Stimulated activated CD4-positive, alpha-beta T cell treated with anti-CD3 and anti-CD28 coated beads, TNF-alpha, amount 100 ng/mL, for 1 hour (primary cell): ENCODE measurements at places on chromosomes 1 and 21.

DNA sequence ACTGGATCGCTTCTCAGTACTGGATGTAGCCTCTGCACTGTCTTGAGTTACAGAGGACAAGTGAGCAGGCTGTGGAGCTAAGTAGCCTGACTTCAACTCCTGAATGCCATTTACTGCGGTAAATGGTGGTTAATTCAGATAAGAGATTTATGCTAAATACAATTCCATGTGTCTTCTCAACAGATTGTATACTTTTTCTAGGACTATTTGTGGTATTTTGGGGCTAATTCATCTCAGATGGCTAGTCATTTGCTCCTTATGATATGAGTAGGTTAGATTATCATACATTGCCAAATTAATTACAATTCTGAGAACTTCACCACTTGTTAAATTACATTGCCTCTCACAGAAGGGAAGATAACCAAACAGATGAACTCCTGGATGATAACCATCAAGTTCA is 90.5 kb downstream of the NTNG1 start:
- no peak for DNase-seq

DNA sequence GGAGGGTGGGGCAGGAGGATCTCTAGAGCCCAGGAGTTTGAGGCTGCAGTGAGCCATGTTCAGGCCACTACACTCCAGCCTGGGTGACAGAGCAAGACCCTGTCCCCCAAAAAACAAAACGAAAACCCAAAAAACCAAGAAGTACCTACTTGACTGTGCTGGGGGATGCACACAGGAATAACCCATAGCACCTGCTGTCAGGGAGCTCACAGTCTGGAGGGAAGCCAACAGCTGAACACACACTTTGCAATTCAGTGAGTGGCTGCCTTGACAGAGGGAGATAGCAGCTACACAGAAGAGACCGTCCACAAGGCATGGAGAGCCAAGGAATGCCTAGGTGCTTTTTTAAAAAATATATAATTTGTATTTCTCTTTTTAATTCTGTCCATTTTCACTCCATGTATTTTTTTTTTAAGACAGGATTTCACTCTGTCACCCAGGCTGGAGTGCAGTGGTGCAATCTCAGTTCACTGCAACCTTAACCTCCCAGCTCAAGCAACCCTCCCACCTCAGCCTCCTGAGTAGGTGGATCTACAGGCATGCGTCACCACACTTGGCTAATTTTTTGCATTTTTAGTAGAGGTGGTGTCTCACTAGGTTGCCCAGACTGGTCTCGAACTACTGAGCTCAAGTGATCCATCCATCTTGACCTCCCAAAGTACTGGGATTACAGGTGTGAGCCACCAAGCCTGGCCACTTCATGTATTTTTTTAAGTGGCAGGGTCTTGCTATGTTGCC is 68.7 kb downstream of the NID1 start:
- DNase-seq, result no peak

DNA sequence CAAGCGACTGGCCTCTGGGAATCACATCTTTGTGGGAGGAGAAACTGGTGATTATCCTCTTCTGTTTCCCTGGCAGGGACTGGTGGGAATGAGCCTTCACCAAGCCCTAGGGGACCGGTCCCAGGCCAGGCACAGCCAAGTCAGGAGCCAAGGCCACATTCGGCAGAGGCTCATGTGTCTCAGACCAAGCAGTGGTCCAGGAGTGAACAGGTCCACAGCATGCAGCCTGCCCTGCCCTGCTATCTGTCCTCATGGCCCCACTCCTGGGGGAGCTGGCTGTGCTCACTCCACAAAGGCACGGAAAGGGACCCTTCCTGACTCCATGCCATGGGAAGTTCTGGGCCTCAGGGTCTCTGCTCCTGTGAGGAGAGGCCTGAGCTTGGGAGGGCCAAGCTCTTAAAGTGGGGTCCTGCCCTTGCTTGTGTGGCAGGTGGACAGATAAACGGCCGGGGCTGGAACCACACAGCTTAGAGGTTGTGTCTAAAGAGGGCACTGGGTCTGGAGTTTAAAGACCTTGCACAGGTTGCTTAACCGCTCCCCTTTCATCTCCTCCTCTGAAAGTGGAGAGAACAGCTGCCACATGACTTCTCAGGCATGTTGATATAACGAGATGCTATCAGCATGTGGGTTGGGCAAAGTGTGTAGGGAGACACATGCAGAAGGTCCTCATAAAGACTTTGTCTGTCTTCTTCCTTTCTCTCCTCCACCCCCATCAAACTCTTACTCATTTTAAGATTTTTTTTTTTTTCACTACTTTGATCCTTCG is 57.5 kb downstream of the CASQ2 start:
- no peak for DNase-seq

GRCh38 chr1:236734141-236734765 is 48.0 kb downstream of the ACTN2 start:
- no peak for DNase-seq

DNA sequence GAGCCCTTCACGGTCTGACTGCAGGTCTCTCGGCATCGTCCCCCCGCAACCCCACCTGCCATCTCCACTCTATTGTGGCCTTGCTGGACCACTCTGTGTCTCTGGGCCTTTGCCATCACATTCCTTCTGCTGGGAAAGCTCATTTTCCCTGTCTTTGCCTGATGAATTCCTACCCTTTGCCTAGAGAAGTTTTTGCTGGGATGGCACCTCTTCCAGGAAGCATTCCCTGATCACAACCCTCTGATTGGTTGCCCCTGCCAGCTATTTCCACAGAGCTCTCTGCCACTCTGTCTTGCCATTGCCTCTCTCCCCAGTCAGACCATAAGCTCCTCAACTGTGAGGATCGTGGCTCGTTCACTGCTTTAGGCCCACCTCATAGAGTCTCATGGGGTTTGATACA is 28.9 kb upstream of the GPR37L1 start:
- no peak for DNase-seq

GRCh38 chr1:187034501-187034900 is 205.8 kb downstream of the PLA2G4A start:
- DNase-seq, result no peak

DNA sequence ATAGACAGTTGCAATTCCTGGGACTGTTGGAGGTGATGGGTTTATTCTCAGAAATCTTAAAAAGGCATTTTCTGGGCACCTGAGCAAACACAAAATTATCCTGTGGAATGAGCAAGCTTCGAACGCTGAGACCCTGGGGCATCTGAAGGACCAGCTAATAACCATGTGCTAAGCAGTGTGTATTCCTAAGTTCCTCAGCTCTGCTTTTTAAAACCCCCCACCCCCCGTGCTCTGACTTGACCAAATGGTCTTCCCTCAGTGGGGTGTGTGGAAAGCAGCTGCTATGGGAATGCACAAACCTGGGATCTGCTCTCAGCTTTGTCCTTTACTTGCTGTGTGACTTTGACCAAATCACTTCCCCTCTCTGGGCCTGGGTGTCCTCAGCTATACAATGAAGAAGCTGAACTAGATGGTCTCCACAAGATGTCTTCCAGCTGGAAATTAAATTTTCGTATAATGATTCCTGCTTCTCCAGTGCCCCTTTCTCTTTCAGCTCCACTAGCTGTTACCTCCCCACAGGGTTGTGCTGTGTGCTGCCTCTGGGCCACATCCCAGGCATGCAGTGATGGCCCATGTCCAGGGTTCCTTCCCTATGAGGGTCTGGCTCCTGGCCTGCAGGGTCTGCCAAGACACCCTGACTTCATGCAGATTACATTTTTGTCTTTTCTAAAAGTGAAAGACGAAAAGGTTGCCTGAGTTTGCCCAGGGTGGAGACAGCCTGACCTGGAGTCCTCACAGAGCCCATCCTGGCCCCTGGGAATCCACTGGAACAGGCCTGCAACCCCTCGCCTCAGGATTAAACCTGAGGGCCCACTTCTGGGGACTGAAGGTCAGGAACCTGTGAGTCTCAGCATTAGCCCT is 14.9 kb upstream of the CD247 start:
- DNase-seq, result no peak

GRCh38 chr1:94734963-94735901 is 84.9 kb upstream of the SLC44A3 start:
- no peak for DNase-seq

DNA sequence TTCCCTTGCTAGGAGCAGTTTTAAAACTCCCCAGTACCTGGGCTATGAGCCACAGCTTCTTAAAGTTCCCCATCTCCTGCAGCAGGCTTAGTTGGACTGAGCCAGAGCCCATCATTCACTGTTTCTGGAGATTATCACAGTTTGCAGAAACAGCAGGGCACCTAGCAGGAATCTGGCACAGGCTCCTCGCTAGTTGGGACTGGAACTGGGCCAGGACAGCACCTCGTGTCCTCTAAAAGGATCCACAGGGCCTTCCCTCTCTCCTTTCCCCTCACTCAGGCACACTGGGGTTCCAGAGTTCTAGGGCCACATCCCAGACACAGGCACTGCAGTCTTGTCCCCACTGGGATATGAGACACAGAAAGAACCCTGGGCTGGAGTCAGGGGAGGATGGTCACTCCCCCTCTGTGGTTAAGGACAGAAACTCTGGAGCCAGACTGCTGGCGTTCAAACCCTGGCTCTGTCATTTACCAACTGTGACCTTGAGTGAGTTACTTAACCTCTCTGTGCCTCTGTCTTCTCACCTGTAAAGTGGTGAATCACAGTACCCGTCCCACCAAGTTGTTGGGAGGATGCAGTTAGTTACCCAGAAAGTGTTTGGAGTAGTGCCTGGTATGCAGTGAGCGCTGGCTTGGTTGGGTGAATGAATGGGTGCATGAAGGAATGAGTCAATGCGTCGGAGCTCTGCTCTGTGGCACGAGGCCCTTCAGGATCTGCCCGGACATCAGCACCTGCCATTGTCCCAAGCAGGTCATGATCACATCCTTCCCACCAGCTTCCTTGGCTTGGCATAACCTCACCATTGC is 18.8 kb upstream of the ECE1 start:
- DNase-seq, result no peak

GRCh38 chr21:35615325-35615724 is 445.0 kb downstream of the SETD4 start:
- DNase-seq, result no peak

GRCh38 chr21:14616380-14617039 is 70.4 kb upstream of the SAMSN1 start:
- DNase-seq, result no peak

GRCh38 chr1:229848752-229849677 is 218.0 kb upstream of the GALNT2 start:
- no peak for DNase-seq

GRCh38 chr1:153973525-153973924 is 3.9 kb downstream of the JTB start:
- DNase-seq, result no peak

DNA sequence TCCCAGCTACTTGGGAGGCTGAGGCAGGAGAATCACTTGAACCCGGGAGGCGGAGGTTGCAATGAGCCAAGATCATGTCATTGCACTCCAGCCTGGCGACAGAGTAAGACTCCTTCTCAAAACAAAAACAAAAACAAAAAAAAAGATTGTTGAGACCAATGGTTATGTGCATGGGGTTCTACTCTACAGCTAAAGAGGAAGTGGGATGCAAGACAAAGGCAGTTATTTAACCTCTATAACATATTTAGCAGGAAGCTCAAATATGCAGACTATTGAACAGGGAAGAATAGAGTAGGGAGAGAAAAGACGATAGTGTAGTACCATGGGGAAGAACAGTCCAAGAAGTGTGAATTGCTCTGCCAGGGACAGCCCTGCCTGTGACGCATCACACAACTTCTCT is 227.7 kb downstream of the SMYD3 start:
- no peak for DNase-seq

DNA sequence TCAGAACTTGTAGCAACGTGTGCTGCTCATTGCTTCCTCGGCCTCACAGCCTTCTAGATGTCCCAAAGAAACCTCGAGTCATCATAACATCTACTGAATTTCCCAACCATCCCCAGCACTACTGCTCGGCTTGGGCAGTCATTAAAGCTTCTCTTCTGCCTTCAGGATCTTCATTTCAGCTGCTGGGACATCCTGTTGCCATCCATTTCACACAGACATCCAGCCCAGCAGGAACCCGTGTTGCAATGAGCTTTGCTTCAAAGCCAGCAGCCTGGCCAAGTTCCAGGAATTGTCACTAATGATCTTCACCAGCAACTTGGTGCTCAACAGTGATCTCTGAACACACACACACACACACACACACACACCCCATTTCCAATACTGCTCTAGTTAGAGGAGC is 18.5 kb downstream of the WLS start:
- no peak for DNase-seq

- no peak for DNase-seq
Measured at GRCh38 chr1:237894131-237894530, 3.4 kb upstream of the ZP4 start.

GRCh38 chr1:54476530-54477109 is 70.4 kb upstream of the SSBP3 start:
- DNase-seq, result no peak

DNA sequence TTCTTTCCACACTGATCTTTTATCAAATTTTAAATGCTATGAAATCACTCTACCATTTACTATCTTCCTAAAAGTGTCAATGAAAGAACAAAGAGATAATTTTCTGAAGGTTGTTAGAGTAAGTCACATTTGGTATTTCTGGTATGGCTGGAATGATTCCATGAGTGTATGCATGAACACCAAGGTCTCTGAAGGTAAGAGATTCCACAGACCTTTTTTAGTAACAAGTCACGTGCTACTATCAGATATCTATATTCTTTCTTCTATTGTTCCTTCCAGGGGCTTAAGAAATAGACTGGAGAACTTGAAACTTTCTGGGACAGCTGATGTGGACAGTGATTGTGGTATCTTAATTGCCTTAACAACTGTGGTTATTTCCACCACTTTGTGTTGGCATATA is 265.0 kb downstream of the SDCCAG8 start:
- no peak for DNase-seq

- DNase-seq, result no peak
Measured at GRCh38 chr21:38306433-38307141, 49.8 kb downstream of the KCNJ15 start.

- no peak for DNase-seq
Measured at GRCh38 chr1:183830389-183830788, 25.5 kb downstream of the RGL1 start.

DNA sequence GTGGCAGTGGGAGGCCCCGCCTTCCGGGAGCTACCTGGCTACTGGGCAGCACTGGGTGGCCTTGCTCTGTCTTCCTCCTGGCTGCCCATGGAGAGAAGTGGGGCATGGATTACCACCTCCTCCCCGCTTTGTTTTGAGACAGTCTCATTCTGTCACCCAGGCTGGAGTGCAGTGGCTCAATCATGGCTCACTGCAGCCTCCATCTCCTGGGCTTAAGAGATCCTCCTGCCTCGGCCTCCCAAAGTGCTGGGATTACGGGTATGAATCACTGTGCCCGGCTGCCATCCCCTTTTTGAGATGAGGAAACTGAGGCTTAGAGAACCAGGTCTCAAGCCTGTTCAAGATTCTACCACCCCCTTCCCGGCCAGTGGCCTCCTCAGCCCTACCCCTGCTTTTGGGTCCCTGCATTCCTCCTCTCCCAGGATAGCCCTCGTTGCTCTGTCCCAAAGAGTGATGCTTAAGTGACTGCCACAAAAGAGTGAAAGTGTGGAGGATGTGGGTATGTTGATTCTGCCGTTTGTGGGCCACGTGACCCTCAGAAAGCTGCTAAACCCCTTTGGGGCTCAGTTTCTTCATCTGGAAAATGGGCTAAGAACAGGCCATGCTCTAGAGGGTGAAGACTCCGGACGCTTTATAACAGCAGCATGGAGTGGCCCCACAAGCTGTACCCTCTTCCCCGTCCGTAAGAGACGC is 7.8 kb downstream of the HES3 start:
- no peak for DNase-seq
